ENCODE measurements at places on chromosomes 7 and 10. TPM values are rescaled to one million over a fixed set of nuclear protein-coding genes. Genes with fewer than 3 reads are reported as not detected.

TAS2R16 gene
- not detected for total RNA-seq

PNLIPRP1 gene
- total RNA-seq, result not detected

C7orf57 gene
- 0.47 TPM for total RNA-seq

ARL4A gene
- 26.1 TPM for total RNA-seq

RADIL gene
- total RNA-seq, result 7.3 TPM

CUZD1 gene
- 1.7 TPM for total RNA-seq

UCMA gene
- total RNA-seq, result not detected

AGBL3 gene
- total RNA-seq, result 0.25 TPM

TMEM213 gene
- not detected for total RNA-seq

ACBD7 gene
- total RNA-seq, result 13.1 TPM

Measured in G401 (cell line).